Umbilical cord (tissue), 2 donors: ENCODE measurements at places on chromosomes 3 and 15.

DNA sequence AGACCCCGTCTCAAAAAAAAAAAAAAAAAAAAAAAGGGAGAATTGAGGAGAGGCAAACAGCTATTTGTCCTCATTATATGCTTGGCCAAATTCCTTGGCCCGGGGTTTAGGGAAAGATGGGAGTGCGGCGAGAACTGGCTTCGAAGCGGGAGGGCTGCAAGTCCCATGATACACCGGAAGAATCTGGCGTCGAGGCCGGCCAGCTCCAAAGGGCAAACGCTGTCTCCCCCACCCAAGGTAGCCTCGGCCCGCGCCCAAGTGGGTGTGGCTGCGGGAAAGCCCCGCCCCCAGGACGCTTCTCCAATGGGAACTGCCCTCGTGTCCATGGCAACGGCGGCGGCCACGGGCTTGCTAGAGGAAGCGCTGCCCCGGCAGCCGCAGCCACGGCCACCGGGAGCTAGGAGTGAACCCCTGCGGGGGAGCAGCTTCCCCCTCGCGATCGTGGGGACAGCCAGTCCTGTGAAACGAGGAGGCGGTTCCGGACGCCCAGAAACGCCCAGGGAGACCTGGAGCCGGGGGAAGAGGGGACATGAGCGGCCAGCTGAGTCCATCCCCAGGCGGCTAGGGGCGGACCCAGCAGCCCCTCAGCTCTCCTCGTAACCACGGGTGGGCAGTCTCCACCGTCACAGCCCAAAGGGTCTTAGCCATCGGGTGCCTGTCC, at the start of gene TTLL13:
TSS of gene TTLL13 (plus strand) at position 354 of the 661 bp plus-strand sequence. CDS start 1,075 bp downstream, outside the sequence.
- peak; percentile 88 for DNase-seq

DNA sequence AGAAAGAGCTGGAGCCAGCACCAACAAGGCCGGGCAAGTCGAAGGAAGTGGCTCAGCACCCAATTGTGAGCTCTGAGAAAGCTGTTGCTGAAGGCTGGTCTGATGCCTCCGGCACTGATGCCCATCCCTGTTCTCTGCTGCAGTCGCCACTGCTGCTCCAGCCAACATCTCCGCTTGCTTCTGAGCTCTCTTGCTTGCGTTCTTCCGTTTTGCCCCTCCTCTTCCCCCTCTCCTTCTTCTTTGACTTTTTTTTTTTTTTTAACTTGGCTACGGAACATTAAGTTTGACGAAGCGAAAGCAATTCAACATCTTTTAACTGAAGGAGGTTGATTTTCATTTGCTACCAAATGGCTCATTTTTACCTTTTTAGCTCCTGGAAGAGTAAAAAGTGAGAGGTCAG, 442.9 kb downstream of the MCTP2 start:
- no peak for DNase-seq

DNA sequence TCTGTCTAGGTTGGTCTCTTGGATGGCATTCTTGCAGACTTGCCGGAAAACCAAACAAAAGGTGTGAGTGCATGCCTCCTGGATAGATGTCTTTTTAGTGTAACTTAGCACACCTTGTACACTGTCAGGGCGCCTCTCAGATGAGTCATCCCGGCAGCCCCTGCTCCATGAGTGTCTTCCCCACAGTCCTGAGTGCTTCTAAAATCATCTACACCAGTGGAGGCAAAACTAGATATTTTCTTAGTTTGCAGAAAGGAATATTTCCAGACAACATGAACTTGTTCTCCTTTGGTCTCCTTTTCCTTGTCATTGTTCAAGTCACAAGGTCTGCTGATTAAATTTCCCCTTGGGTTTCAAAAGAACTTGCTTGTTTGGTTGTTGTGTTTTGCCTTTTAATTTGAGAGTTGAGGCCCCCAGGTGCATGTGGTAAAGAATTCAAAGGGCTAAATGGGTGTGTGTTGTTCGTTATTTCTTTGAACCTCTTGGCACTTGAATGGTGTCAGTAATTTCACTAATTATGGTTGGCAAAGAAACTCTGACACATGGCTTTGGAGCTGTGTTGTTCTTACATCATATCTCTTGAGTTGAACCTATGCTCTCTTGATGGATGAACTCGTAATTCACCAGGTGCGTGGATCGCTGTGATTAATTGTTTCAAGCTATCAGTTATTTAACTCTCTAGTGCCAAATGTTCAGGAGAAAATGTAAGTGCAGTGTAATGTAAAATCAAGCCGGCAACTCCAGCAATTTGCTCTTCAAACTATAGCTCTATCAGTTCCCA, 98.2 kb downstream of the IGF1R start:
- no peak for DNase-seq

DNA sequence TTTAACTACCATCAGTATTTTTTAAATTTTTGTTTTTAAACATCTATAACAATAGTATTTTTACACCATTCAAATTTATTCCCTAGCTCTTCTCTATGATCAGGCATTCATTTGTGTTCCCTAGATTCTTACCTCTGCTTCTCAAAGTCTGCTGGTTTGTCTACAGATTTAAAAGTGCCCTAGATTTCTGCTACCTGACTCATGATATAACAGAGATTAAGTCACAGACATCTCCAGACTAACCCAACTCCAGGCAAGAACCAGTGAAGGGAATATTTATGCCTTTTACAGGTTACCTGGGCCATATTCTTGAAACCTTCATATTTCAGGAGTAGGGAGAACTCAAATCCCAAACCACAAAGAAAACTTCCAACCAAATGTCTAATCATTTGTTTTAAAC, 38.8 kb downstream of the ADAM10 start:
- DNase-seq: no peak

- DNase-seq: peak; percentile 12
Observed at GRCh38 chr15:42392309-42393024, 33.2 kb downstream of the CAPN3 start.

DNA sequence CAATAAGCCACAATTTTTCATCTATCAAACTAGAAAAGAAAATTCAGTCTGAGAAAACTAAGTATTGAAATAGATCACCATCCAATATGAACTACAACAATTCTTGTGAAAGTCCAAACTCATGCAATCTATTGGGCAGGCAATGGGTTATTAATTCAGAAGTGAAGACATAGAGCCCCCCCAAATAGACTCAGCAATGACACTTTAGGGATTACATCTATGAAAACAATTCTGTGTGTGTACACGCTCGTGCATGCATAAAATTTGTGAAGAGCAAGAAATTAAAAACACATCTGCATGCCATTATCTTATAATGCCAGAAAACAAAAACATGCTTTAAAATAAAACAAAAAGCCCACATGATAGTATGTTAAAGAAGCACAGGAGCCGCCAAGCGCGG, 151.3 kb downstream of the NR1I2 start:
- DNase-seq: no peak

GRCh38 chr15:74548241-74548640, 7.2 kb downstream of the ARID3B start:
- no peak for DNase-seq

- DNase-seq: no peak
Observed at GRCh38 chr3:39505866-39506742, 38.6 kb downstream of the MOBP start.

GRCh38 chr3:28726840-28727239, 378.2 kb upstream of the AZI2 start:
- DNase-seq: peak; percentile 40

DNA sequence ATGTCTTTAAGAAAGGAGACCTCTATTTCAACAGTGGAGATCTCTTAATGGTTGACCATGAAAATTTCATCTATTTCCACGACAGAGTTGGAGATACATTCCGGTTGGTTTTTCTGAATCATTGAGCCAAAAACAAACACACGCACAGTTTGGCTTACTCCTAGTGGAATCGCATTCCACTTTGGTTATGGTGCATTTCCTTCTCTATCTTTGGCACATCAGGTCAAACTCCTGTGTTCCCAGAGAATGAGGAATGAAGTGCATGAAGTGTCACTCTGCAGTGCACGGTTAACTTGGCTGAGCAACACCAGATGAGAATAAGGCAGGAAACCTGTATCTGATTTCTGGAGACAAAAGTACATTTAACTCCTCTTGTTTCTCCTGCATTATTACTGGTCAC, 38.5 kb downstream of the HDC start:
- no peak for DNase-seq

DNA sequence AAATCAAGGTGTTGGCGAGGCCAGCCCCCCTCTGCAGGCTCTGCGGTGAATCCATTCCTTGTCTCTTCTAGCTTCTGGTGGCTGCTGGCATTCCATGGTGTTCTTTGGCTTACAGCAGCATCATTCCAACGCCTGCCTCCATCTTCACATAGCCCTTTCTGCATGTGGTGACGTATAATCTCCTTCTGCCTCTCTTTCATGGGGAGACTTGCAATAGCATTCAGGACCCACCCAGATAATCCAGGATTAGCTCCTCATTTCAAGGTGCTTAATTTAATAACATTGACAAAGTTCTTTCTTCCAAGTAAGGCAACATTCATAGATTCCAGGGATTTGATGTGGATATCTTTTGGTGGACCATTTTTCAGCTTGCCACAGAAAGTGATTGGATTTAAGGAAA, 35.8 kb downstream of the ISG20 start:
- no peak for DNase-seq

DNA sequence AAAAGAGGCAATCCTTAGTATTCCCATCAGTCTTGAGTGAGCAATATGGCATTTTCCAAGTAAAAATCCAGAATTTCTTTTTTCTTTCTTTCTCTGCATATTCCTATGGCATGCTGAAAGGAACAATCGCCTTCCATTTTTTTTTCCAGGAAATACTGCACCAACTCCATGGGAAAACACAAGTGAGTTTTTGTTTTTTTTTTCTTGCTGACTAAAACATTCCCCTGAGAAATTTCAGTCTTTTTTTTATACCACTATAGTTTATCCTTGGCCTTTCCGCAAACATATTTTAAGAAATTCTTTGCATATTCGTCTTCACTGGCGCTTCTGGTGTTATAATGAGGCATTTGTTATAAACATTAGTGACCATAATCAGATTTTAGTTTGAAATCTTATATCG, 429.6 kb upstream of the MDFIC2 start:
- DNase-seq: no peak

- no peak for DNase-seq
Observed at GRCh38 chr3:113218011-113218680, 6.8 kb downstream of the BOC start.

- DNase-seq: no peak
Observed at GRCh38 chr3:123102826-123103225, 36.0 kb downstream of the PDIA5 start.

- no peak for DNase-seq
Observed at GRCh38 chr3:191795196-191795595, 334.2 kb downstream of the PYDC2 start.

GRCh38 chr15:41474941-41475340, 18.7 kb upstream of the ITPKA start:
- DNase-seq: no peak
